ENCODE measurements at places on chromosomes 1 and 21. TPM values are rescaled to one million over a fixed set of nuclear protein-coding genes. Genes with fewer than 3 reads are reported as not detected.

FCRLB gene
- total RNA-seq: 2.3 TPM

TMEM82 gene
- 2.0 TPM for total RNA-seq

ANKRD65 gene
- 5.2 TPM for total RNA-seq

HES2 gene
- total RNA-seq: 1.3 TPM

DNA sequence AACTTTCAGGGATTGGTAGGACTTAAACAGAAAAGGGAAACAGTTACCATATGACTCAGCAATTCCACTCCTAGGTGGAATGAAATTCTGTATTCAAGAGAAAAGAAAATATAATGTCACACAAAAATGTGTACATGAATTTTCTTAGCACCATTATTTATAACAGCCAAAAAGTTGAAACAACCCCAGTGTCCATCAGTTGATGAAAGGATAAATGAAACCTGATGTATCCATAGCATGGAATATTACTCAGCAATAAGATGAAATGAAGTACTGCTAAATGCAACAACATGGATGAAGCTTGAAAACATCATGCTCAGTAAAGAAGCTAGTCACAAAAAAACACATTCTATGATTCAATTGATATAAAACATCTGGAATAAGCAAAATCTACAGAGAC is 15.5 kb downstream of the EEIG2 start:
- H3K27ac ChIP-seq: no peak overlapping the region
- no peaks in the 10 kb centered on the region for H3K27me3 ChIP-seq
- DNase-seq: no peak
- H3K4me3 ChIP-seq: no peak overlapping the region
- H3K36me3 ChIP-seq: no peaks in the 10 kb centered on the region

Measured in kidney (tissue), 22 donors.